AG04449 (cell line): ENCODE measurements at places on chromosomes 7 and 10.

DNA sequence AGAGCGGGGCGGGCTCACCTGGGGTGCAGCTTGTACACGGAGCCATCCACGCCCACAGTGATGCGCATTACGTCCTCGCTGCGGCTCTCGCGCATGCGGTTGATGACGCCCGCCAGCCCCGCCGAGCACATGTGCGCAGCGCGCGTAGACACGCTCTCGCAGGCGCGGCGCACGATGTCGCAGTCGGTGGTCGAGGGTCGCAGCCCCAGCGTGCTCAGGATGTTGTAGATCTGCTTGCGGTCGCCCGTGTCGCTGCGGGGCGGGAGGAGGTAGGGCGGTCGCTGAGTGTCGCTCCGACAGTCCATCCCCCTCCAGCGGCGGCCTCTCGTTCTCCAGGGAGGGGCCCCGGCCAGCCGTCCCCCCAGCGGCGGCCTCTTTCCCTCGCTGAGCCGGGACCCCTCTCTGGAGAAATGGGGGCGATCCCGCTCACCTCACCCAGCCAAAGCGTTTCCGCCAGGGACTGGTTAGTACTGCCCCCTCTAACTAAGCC is 4.4 kb upstream of the MYL7 start:
- DNase-seq = no peak

GRCh38 chr10:418226-418625 is 271.2 kb downstream of the DIP2C start:
- DNase-seq = no peak

- no peak for DNase-seq
Measured at GRCh38 chr7:19439517-19439916, 269.3 kb downstream of the POLR1F start.

- no peak for DNase-seq
Measured at GRCh38 chr10:124251317-124252065, 158.1 kb upstream of the CHST15 start.

DNA sequence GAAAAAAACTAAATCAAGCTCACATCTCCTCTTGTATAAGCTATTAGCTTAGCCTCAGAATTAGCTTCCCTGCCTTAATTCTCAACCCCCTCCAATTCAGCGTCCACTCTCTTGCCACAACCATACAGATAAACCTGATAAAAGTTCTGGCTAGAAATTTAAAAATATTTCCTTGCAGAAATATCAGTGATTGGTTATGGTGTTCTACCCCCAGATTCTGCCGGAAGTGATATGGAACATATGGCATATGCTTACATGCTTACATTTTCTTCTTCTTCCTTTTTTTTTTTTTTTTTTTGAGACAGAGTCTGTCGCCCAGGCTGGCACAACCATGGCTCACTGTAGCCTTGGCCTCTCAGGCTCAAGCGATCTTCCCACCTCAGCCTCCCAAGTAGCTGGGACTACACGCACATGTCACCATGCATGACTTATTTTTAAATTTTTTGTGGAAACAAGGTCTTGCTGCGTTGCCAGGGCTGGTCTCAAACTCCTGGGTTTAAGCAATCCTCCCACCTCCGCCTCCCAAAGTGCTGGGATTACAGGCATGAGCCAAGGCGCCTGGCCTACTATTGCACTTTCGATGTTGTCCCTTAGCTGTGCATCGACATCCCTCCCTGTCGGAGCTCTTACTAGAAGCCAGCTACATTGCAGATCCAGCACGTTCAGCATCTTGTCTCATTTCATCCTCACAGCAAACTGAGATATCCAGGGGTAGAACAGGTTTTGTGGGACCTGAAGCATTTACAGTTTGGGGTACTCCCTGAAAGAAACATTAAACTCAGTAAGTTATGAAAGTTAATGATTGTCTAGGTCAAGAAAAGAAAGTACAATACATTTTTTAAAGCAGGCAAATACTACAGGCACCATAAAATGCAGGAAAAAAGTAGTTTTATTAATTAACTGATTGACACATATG is 205.6 kb upstream of the TCF7L2 start:
- no peak for DNase-seq

- no peak for DNase-seq
Measured at GRCh38 chr7:45457591-45457990, 116.6 kb upstream of the ADCY1 start.

GRCh38 chr7:70390251-70390650 is 741.7 kb upstream of the GALNT17 start:
- DNase-seq = no peak

- no peak for DNase-seq
Measured at GRCh38 chr7:87210506-87210905, 9.0 kb downstream of the TMEM243 start.
